ENCODE measurements at places on chromosomes 2 and 18.

- DNase-seq, result no peak
These were observed 140.0 kb upstream of the SERTAD2 start for GRCh38 chr2:64793701-64794100.

- no peak for DNase-seq
These were observed 87.0 kb upstream of the CXCR4 start for GRCh38 chr2:136204971-136205370.

GRCh38 chr18:74503137-74503536 is 7.0 kb downstream of the CNDP2 start:
- peak; percentile 1 for DNase-seq

GRCh38 chr2:168679081-168679480 is 123.4 kb upstream of the NOSTRIN start:
- DNase-seq, result no peak

DNA sequence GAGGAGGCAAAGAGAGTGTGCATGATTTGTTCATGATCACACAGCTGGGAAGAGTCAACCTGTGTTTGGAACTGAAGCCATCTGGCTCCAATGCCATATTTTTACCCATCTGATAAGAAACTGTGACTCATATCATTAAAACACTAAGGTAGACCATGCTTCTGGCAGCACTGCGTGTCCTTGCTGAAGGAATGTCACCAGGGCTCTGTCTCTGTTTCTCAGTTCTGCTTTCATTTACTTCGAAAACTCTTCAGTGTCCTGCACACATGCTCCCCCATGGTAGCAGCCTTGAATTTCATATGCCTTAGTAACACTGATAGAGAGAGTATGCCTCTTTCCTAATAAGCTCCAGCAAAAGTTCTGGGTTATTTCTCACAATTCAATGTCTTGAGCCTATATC is 830.4 kb downstream of the DCDC2C start:
- DNase-seq, result no peak

DNA sequence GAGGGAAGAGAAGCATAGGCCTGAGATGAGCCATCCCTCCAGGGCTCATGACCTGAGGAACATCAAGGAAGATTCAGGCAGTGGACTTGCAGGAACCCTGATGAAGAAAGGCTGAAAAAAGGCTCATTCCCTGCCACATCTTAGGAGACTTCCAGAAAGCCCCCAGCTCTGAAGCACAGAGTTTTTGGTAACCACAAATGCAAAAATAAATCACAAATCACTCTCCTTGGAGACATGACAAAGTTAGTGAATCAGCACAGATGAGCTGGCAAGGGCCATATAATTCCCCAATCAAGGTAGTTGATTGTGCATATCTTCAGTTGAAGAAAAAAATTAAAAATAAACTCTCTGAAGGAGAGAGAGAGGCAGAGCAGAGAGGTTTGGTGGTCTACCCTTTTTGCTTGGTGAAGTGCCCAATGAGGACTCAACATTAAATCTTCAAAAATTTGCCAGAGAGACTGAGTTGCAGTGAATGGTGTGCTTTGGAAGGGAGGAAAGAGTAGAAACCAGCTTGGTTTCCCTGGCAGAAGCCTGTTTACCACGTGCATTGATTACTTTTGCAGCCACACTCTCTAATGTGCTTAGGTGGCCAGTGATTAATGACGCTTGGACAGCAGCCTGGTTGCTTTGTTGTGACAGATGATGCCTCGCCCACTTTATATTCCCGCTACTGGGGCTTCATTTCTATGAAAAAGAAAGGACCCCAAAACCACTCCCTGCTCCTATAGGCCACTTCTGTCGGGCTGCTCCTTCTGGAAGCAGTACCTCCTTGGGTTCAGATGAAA is 257.4 kb upstream of the SLC14A2 start:
- no peak for DNase-seq

GRCh38 chr2:199431746-199432213 is 26.0 kb downstream of the SATB2 start:
- peak; percentile 61 for DNase-seq

Data from H9 (cell line).